ENCODE measurements at places on chromosomes 6 and 20.

DNA sequence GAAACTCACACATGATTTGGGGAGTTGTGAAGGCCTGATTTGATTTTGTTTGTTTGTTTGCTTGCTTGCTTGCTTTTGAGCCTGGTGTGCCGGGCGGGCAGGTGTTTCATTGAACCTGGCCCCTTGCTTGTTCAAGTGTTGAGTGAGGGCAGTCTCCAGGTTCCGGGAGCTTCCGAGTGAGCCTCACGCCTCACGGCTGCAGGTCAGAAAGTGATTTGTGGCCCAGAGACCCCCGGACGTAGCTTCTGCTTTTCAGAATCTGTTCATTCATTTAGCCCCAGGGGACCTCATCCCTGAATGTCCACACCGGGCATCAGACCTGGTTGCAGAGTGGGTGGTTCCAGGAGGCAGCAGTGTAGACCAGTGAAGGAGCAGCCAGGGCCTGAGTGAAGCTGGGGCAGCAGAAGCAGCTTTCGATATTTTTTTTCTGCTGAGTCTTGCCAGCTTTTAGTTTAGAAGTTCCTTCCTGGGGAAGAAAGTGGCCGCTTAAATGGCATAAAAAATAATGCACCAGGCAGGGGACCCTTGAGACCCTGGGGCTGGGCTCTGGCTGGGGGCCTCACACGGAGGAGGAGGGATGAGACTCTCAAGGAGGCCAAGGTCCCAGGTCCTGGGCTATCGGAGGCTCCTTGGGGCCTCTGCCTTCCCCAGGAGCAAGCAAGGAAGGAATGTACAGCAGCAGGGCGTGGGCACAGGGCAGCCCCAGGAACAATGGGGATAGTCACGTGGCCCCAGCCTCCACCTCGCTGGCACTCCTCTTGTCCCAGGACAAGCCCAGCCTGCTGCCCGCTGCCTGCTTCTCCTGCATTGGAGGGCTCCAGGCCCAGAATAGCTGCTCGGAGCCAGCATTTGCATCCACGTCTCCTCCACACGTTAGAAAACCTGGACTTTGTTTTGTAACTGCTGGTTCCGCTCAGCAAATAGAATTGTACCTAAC, 89.2 kb upstream of the BHLHE23 start:
- no peak for DNase-seq

DNA sequence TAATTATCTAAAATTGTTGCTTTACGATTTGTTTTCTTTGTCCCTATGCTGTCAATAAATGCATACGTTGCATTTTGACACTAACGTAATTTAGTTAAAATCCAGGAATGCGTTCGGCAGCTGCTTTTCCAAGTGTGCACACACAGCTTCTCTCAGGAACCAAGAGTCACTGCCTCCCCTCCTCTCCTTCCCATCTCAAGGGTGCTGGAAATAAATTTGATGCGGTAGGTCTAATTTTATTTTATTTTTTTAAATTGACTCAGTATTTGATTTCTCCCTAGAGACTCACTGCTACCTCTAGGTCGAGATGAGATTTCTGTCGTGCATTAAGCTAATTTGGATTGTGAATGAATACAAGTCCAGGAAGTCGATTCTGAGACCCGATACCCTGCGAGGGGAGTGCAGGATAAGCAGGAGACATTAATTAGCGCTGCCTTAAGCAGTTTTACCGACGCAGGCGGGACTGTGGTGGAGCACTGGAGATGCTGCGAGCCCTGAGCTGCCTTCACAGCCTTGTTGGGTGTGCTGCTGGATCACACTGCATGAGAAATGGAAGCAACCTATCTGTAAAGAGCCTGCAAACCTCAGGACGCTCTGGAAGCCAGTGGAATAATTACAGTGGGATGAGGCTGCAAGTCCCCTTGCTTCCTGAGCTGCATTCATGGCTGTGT, 381.2 kb downstream of the C6orf118 start:
- DNase-seq, result no peak

DNA sequence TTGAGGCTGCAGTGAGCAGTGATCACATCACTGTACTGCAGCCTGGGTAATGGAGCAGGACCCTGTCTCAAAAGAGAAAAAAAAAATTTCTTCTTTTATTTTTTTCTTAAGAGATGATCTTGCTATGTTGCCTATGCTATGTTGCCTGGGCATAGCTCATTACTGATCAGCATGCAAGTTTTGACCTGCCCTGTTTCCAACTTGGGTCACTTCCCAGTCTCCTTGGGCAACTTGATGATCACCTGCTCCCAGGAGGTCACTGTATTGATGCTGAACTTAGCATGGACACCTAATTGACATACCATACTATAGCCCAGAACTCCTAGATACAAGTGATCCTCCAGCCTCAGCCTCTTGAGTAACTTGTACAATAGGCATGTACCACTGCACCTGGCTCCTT, 30.7 kb upstream of the NANP start:
- DNase-seq, result no peak

DNA sequence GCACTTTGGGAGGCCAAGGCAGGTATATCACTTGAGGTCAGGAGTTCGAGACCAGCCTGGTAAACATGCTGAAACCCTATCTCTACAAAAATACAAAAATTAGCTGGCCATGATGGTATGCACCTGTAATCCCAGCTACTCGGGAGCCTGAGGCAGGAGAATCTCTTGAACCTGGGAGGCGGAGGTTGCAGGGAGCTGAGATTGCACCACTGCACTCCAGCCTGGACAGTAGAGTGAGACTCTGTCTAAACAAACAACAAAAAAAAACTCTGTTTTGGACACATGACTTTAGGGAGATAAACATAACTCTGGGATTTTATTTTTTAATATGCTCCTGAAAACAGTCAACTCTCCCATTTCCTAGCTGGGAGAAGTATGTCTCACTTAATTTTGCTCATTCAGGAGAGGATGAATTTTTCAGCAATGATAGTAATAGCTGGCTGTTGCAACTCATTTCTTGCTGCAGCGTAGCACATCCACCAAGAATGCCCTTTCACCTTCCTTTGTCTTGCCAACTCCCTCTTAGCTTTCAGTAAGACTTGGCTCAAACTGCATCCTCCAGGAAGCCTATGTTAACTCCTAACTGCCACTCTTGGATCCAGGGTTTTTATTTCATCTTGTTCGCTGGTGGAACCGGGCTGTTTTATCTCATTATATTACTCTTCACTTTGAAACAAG, 24.3 kb downstream of the TOP1 start:
- DNase-seq, result no peak

- no peak for DNase-seq
Measured at GRCh38 chr6:24453921-24454320, 35.5 kb downstream of the GPLD1 start.

- DNase-seq, result no peak
Measured at GRCh38 chr20:4216866-4217265, 201.5 kb upstream of the RNF24 start.

DNA sequence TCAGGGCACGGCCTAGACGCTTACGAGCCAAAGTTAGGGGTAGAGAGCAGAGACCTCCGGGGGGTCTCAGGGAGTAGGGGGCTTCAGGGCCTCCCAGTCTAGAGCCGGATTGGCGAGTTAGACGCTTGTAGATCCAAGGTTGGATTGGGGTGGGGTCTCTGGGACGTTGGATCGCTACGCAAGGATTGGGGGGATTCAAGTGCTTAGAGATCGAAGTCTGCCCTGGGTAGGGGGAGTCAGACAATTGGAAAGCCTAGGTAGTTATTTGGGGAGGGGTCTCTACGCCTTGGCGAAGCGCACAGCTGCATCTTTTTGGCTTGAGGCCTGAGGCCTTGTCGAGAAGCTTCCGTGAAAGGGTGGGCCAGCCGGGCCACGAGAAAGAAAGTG, 469 bp downstream of the STX16 start:
- DNase-seq, result no peak

DNA sequence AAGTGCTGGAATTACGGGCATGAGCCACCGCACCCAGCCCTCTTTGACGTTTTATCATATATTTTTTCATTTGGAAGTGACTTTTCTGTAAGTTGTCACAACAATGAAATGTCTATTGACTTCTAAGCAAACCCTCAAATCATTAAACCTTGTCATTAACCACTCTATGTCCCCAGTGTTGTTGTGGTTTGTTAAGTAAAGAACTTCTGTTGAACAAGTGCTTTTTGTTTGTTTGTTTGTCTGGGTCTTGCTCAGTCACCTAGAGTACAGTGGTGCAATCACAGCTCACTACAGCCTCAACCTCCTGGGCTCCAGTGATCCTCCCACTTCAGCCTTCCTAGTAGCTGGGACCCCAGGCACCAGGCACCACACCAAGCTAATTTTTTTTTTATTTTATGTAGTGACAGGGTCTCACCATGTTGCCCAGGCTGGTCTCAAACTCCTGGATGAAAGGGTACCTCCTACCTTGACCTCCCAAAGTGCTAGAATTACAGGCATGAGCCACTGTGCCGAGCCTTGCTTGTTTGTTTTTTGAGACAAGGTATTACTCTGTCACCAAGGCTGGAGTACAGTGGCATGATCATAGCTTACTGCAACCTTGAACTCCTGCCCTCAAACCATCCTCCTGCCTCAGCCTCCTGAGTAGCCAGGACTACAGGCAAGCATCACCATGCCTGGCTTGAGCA, 57.6 kb upstream of the LOC128125822 start:
- DNase-seq, result no peak

GRCh38 chr20:18632196-18632789, 44.4 kb downstream of the DTD1 start:
- DNase-seq, result peak; percentile 7

- DNase-seq, result no peak
Measured at GRCh38 chr20:4809707-4810106, 88.0 kb downstream of the PRND start.

DNA sequence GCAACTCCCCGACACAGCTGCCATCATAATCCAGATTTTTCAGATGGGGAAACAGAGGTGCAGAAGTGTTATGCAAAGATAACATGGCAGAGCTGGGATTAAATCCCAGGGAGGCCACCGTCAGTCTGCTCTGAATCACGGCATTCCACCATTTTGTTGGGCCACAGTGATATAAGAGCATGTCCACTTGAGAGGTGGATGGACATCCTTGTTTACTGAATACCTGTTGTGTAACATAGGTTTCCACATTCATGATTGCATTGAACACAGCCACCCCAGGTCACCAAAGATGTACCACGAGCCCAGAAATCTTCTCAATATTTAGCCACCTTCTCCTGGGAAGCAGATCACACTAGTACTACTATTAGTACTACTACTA, 191.5 kb downstream of the LRFN2 start:
- DNase-seq, result no peak

DNA sequence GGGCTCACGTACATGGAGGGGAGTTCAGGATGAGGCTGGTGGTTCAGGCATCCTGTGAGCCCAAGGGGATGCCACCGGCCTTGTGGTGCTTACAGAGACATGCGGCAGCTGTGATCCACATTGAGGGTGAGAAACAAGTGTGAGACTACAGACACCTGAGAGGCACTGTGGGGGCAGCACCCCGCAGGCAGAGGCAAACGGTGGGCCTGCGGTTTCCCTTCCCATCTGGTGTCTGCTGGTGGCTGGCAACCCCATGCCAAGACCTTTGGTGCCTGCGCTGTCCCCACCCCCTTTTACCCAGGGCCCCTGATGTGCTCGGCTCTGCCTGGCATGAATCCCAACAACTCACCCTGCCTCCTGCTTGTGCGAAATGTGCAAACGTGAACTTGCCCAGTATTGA, 42.0 kb downstream of the ERMARD start:
- no peak for DNase-seq

DNA sequence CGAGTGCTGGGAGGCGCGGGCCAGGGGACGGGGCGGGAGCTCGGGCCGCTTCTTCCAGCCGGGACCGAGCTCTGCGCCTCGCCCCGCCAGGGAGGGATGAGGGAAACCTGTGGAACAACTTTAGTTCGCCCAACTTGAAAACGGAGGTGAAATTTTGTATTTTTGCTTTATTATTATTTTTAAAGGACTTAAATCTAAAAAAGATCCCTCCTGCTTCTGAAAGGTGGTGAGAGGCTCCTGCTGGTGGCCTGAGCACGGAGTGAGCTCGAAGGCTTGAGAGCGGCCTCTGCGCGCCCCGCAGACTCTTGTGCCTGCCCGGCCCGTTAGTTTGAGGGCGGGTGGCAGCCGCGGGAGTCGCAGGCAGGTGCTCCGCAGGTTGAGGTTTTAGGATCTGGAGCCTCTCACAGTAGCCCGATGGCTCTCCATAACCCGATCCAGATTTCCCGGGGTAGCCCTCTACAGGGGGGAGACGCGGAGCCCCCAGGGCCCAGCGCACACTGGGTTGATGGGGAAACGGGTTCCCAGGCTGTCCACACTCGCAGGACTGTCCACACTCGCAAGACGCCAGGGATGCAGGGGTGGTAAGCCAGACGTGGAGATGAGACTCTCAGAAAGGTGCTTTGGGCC, 46.2 kb upstream of the SUPT3H start:
- peak; percentile 11 for DNase-seq

GRCh38 chr20:46803123-46804020, 91.3 kb upstream of the EYA2 start:
- DNase-seq, result no peak

- no peak for DNase-seq
Measured at GRCh38 chr6:155014670-155015300, 19.7 kb downstream of the TIAM2 start.

- DNase-seq, result no peak
Measured at GRCh38 chr6:154481521-154482013, 28.9 kb downstream of the CNKSR3 start.

- DNase-seq, result no peak
Measured at GRCh38 chr6:12094689-12095088, 82.6 kb downstream of the HIVEP1 start.

DNA sequence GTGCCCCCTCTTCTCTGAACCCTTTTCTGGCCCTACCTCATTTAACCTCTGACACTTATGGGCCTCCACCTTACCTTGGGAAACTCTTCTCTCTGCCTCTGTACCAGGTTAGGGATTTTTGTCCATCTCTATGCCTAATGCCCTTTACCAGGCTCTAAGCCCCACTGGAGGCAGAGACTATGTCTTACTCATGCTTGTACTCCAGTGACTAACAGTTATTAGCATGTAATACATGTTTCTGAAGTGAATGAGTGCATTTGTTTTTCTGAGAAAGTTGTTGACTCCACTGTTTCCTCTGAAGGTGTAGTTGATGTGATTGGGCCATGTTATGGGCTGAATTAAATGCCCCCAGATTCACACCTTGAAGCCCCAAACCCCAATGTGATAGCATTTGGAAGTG, 234.3 kb downstream of the PACRG start:
- DNase-seq, result no peak

DNA sequence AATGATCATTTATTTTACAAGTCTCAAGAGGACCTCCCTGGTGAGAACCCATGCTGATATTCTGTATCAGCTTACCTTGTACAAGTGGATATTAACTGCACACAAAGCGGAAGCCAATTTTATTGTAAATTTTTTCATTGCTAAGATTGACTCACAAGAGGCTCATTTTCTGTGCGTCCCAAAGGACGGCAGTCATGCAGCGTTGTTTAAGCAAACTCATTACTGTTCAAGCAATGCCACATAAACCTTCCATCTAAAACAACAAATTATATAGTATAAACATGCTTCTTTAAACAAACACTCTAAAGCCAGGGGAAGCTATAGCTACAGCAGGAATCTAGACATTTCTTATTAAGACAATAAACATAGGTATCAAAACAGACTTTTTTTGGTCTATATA, 575.3 kb downstream of the FRK start:
- DNase-seq, result no peak

Data from stimulated activated CD8-positive, alpha-beta memory T cell treated with anti-CD3 and anti-CD28 coated beads, Interleukin-7, amount 100 ng/mL, for 4 hours (primary cell).